SJSA1 (cell line): ENCODE measurements at places on chromosomes 5 and 9.

GRCh38 chr9:79592726-79593493 is 21.1 kb downstream of the TLE4 start:
- DNase-seq: no peak

GRCh38 chr5:62720031-62720441 is 141.4 kb downstream of the LRRC70 start:
- DNase-seq: no peak

DNA sequence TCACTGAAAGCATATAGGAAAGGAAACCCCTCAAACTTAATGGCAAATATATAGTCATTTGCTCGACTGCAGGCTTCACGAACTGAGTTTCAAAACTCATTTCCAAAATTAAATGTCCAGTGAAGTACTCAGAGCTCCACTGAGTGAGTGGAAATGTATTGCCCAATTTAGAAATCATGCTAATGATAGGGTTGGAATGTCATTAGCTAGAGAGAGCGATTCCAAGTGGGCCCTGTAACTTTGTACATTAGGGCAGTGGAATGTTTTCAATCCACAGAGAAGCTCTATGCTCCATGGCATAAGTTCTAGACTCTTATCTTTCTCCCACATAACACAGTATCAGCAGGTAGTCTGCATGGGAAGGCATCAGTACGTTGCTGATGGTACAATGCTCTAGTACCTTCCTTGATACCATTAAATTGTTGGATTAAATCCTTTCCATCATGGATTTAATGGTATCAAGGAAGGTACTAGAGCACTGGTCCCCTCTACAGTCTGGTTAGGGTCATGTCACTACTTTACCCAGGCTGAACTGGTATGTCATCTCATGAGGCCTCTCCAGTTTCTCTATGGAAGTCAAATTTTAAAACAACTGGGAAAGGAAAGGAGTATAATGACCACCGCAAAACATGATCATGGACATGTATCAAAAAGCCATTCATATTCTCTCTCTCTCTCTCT is 183.2 kb upstream of the RASEF start:
- no peak for DNase-seq

DNA sequence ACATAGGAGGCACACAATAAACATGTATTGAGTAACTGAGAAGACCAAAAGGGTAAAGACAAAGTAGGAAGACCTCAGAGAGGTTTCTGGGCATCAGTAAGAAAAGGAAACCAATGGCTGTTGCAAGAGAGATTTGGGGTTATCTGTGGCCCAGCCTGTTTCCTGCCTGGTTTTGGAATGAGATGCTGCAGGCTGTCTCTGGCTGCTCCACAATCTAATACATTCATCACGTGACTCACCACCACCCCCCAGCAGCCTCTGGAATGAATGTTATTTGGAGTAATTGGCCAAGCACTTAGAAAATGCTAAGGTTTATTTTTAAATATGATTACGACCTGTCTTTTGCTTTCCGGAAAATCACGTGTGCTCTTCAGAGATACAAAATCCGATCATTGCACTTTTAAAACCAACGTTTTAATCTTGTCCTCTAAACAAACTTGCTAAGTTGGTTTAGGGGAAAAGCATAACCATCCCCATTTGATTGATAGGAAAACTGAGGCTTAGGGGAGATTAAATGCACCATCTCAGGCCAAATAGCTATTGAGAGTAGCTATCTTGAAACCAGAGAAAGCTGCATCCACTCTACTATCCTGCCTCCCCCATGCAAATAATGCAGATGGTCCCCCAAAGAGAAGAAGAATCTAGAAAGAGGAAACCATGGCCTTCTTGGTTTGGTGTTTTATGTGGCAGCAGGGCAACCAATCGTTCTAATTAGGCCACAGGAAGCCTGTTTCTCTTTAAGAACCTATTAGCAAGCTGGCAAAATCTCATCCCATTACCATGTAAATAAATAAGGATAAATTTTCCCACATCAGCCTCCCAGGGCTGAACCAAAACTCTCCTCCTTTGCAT is 151.8 kb upstream of the ADRA1B start:
- peak; percentile 93 for DNase-seq

DNA sequence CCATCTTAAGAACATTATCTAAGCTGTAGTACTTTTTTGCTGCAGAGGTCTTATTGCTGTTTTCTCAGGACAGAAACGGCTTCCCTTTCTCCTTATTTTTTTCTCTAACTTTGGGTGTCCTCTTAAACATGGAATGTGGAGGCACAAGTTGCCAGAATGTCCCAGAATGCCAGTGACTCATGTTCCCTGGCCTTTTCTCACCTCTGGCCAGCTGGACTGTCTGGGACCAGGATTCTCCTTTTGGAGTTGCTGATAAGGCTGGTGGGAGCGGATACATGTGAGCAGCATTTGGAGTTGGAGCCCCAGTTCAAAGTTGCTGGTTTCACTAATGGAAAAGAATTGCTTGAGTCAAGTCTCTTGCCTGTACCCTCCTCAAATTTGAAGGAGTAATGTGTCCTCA is 112.8 kb downstream of the ARHGAP26 start:
- no peak for DNase-seq

DNA sequence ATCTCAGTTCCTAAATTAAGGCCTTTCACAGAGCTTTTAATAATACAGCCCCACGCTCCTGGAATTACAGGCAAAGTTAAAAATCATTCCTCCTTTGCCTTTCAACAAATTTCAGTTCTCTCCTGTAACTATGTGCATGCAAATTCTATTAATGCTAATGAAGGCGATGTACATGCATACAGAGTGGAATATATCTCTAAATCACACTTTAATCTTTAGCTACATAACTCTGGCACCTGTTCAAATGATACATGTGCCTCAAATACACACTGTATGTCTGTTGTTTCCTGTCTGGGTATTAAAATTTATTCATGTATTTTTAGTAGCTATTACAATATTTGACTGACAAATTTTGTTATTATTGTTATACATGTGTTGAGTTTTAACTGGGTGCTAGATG is 30.8 kb downstream of the CETN3 start:
- no peak for DNase-seq

DNA sequence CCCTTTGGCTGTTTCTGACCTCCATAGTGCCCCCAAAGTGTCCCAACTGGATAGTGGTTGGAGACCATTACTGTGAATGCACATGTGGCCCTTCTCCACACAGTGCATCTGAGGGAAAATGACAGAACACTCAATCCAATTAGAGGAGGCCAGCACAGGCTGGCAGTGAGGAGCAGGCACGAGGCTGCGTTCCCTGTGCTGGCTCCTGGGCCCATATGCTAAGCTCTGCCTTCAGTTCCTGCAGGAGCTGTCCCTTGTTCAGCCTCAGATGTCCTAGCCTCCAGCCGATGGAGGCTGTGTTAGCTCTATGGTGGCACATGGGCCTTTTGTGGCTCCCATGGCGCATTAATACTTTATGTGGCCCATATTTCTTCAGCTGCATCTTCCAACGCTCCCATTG is 35.8 kb downstream of the ALG2 start:
- DNase-seq: no peak

DNA sequence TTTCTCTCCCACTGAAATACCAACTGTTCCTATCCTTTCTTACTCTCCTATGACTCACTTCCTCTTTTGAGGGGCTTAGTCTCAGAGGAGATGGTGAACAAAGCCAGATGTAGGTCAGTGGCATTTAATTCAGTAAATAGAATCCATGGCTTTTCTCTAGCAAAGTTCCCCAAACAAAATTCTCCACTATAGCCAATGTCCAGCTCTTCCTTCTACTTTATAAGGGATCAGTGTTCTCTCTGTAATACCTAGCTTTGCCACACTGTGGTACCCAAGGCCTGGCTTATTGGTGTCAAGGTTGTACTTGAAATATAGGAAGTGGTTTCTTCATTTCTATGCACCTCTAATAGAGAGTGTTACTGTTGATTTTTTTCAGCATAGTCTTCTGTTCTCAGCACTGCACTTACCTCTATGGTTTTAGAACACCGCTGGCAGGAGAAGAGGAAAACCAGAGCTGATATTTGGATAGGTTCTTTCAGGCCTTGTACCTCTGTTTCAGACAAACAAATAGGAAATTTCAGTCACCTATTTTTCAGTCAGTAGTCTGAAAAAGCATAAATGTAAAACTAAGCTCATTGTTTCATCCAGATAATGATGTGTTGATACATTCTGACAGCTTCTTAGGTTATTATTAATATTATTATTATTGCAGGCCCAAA is 40.6 kb upstream of the ITGA2 start:
- peak; percentile 75 for DNase-seq

DNA sequence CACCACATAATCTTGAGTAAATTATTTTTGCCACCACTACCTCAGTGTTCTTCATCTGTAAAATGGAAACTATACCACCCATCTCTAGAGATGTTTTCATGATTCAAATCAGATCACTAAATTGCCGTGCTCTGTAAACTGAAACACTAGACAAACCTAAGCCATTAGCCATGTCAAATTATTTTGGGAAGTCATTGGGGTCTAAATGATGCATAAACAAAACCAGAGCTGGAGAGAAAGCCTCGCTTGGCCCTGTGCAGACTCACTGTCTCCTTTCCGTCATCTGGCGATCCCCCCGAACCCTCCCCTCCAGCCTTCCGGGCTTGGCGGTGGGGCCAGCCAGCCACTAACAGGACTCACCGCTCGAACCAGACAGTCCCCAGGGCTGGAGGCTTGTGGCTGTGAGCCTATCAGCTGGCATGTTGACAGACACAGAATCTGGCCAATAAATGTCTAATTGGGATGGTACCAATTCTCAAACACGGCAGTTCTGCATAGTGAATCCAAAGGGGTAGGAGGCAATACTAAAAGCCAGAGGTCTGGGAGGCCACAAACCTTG is 256.5 kb downstream of the SEC61B start:
- DNase-seq: no peak

DNA sequence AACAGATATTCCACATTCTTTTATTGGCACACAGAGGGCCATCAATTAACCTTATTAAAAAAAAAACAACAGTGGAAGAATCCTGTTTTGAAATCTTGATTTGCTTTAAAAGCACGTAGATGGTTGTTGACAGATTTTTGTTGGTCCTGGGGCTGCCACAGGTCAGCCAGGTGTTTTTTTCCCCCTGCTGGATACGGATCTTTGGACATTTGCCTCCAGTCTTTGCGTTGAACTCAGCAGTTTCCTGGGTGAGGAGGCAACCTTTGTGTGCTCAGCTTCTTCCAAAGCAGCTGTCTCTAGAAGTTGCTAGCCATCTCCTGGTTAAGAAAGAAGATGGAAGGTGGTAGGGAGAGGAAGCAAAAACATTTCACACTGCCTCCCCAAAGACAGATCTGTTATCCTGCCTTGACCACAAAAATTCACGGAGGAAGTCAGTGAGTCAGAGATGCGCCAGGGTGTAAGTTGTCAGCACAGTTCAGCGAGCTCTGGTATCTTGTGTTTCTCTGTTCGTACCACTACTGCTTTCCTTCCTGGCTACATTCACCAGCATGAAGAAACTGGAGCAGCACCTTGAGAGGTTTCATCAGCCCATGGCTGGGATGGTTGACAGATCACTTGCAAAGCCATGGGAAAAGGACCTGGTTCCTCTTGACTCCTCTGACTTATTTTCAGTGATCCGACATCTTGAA is 207.3 kb downstream of the ARHGAP26 start:
- peak; percentile 87 for DNase-seq

DNA sequence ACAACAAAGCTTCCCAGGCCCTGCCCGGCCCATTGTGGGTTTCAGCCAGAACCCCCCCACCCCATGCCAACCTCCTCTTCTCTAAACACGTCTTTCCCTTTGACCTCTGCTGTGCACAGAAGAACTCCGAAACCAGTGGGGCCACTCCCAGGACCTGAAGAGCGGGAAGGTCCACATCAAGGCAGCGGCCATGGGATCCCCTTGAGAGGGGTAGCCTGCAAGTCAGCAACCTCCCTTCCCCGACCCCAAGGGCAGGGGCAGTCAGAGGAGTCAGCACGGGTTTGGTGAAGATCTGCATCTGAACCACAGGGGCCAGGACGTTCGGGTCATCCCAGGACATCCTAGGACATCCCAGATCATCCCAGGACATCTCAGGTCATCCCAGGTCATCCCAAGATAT is 379.9 kb upstream of the IRX4 start:
- peak; percentile 32 for DNase-seq

DNA sequence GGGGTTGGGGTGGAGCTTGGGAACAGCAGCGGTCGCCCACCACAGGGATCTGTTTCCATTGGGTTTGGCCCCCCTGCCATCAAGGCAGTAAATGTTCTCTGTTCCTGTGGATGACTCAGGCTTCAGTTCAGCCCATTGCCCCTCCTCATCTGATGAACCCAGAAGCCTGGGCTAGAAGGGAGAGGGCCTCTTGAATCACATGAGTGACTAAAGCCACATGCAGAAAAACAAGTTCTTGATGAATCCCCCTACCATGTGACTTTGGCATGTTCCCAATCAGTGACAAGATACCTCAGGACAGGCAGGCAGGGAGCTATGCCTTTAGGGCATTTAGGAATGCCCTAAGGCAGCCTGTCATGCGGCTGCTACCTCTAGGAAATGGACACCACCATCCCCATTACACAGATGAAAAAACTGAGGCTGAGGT is 2.5 kb downstream of the SH3PXD2B start:
- DNase-seq: peak; percentile 77

DNA sequence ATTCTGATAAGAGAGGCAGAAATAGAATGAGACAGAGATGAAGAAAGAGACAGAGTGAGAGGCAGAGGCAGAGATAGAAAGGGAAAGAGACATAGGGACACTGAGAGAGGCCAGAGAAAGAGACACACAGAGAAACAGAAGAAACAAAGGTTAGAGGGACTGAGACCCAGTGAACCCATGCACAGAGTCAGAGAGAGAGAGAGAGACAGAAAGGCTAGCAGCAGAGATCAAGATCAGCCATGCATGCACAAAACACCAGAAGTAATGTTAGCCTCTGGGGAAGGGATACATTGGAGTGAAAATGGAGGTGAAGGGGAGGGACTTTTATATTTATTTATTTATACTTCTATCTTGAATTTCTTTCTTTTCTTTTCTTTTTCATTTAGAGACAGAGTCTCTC is 14.1 kb upstream of the SPARC start:
- DNase-seq: no peak

DNA sequence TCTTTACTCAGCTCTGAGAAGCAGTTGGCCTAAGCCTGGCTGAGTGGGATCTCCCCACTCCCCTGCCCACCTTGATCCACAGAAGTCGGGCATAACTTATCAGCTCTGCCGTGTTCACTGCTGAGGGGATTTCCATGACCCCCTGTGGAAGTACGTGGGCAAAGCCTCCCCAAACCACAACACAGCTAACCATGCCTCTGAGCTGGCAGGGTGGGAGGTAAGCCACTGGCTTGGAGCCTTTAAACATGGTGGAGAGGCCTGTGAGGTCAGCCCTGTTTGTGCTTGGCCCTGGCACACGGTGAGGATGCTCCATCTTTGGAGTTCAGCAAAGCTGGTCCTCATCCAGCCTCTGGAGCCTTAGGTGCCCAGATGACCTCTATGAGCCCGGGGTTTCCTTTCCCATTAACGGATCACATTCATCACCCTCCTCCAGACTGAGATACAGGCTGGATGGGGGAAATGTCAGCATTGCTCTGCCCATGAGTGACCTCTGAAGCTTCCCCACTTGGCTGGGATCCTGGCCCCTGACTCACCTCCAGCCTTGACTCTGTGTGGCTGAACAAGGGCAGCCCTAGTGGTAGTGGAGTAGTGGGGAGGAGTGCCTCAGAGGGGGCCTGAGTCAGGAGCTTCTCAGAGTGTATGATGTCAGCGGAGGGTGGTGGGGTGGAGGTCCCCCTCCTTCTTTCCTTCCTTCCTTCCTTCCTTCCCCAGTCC is 6.2 kb downstream of the PDLIM4 start:
- peak; percentile 96 for DNase-seq

GRCh38 chr5:8473016-8473415 is 604.1 kb downstream of the MTRR start:
- DNase-seq: no peak
